ENCODE measurements at places on chromosomes 6 and 20.

GRCh38 chr6:72175916-72176315 is 289.6 kb downstream of the RIMS1 start:
- no peak for DNase-seq

GRCh38 chr20:39874049-39874893 is 814.8 kb downstream of the MAFB start:
- peak; percentile 69 for DNase-seq

DNA sequence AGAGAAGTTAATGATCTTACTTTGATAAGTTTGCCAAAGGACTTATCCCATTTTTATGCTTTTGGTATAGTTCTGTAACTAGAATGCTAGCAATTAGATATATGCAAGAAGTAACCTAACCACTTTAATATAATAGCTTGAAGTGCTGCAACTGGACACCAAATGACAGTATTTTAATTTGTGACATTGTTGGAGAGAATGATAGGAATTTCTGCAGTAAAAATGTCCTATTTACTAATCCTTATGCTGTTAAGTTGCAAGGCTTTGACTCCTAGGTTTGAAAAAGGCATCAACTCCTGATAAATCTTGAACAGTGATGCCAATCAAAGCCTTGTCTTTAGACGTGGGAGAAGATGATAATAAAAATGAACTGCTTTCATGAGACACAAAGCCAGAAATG is 726.0 kb upstream of the GJE1 start:
- DNase-seq: no peak

DNA sequence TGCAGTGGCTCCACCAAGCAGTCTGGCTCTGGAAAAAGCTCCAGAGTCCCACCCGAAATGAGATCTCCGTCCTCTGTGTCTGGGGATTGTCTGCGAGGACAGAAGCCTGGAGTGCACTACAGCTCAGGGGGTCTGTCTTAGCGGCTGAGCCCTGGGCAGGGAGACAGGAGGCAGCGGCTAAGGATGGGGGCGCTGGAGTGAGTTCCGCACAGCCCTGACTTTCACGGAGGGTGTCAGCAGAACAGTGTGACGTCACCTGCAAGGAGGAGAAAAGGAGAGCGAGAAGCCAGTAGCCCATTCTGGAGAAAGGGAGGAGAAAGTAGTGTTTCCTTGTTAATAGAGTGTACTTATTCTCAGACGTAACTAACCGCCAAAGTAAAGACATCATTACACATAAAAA is 97.6 kb downstream of the FAM50B start:
- DNase-seq: no peak

DNA sequence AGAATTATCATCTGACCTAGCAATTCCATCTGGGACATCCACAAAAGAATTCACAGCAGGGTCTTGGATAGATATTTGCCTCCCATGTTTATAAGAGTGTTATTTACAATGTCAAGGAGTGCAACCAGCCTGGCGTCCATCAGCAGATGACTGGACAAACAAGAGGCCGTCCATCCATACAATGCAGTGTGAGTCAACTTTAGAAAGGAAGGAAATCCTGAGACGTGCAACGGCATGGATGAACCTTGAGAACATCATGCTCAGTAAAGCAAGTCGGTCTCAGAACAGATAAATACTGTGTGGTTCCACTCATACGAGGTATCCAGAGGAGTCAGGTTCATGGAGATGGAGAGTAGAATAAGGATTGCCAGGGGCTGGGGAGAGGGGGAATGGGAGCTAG is 46.4 kb downstream of the FOXF2 start:
- DNase-seq: no peak

DNA sequence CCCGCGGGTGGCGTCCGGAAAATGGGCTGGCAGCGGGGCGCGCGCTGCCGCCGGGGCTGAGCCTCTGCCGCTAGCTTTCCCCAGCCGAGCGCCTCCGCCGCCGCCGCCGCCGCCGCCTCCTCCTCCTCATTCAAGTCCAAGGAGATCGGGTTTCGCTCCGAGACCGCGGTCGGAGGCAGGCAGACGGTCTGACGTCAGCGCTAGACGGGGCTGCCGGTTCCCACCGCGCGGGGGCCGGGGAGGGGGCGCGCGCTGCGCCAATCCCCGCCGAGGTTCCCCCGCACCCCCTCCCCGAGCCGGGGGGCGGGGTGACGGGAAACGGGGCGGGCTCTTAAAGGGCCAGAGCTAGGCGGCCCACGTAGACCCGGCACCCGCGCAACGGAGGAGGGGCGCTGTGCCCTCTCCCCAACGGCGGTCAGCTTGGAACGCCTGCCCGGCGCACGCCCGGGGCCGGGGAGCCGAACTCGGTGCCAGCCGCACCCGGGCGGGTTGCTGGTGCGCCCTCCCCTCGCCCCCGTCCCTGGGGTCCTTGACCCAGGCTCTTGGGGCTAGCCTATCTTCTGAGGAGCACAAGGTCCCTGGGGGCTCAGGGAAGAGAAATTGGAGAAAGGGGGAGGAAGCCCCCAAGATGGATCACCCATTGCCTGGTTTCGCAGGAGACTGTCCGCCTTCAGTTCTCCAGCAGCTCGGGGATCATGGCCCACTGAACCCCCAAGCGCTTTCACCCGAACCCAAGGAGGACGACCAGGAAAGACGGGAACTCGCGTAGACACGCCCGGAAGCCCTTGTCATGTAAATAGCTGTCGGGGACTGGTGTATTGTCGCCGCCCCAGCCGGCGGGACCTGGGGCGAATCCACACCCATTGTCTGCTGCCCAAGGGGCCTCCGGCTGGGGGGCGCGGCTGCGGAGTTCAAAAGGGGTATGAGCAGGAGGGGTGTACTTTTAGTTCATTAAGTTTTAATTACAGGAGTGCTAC is at the start of gene PMEPA1:
Gene PMEPA1, minus strand, starts transcription at position 193 of the 977 bp plus-strand sequence. CDS start 433 bp downstream, outside the sequence.
- peak; percentile 94 for DNase-seq

GRCh38 chr20:23873370-23874015 is 6.1 kb downstream of the CST5 start:
- DNase-seq: no peak

DNA sequence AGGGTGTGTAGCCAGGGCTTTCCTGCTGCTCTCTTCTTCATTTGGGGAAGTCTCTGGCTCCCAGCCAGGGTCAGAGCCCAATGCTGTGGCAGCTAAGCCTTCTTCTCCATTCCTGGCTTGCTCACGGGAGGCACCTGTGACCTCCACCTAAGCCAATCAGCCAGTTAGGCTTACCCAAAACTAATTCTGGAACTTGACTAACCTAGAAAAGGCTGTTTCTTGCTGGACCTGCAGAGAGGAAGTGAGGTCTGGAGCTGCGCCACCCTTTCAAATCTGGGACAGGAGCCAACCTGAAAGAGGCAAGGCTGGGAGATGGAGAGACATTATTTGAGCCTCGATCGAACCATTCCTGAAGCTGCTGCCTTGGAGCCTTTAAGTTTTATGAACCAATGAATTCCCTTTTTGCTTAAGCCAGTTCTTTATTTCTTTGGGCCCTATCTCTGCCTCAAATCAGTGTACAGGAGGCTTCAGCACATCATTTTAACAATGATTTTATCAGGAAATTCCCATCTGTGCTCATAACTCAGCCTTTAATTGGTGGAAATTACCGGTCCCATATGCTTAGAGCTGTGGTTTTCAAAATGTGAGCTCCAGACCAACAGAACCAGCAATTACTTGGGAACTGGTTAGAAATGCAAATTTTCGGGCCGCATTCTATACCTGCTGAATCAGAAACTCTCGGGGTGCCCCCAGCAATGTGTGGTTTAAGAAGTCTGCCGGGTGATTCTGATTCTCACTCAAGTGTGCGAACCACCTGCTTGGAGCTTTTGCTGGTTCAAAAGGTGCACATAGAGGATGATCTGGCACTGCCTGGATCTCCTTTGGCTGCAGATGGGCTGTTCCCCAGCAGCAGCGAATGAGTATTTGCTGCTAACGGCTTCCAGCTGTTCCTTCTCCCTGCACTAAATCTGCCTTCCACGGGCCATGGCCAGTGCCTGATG is 97.4 kb upstream of the RNF24 start:
- DNase-seq: peak; percentile 95

DNA sequence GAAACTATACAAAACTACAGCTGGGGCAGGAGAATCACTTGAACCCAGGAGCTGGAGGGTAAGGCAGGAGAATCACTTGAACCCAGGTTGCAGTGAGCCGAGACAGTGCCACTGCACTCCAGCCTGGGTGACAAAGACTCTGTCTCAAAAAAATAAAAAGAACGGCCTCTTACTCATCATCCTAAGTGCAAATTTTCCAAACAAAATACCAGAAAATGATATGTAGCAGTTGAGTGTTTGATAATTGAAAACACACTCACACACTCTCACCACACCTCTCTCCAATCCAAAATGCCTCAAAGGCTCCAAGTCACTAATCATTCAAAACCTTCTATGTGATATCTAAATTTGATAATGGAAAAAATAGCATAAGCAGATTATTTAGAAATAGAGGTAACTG is 198.6 kb upstream of the SHLD1 start:
- no peak for DNase-seq

- DNase-seq: peak; percentile 23
Measured at GRCh38 chr20:41411391-41411847, 44.8 kb upstream of the EMILIN3 start.

DNA sequence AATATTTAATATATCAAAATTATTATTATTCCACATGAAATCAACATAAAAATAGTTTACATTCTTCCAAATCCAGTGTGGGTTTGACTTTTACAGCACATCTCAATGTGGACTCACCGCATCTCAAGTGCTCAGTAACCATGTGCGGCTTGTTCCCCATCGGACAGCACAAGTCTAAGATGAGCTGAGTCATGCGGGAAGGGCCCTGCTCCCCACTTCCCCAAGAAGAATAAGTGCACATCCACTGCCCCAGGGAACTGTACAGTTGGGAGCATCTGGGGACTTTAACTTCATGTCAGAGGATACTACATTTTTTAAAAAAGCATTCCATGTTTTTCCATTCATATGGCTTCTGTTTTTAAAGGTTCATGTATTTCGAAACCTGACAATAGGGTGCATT is 325.6 kb downstream of the BTBD3 start:
- DNase-seq: no peak

DNA sequence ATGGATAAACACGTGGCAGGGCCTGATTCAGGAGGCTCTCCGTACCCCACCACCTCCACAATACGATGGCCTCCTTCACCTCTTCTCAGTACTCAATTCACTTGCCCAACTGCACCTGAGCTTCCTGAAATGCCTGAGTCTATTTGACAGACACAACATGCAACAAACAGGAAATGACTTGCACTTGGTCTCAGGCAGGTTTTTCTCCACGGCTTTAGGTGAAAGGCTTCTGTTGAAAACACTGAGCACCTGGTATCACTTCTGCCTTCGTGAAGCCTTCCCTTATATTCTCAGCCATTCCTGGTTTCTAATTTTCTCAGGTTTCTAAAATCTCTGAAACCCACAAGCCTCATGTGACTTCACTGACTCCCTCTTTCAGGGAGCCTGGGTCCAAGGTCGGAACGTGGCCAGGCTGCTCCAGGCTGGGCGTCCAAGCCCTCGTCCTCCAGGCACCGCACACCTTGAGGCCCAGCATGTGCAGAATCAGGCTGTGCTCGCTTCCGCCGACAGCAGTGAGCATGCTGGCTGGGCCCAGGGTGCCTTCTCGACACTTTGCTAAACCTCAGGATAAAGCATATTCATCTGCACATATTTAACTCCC is 34.7 kb downstream of the TAF4 start:
- DNase-seq: peak; percentile 87

DNA sequence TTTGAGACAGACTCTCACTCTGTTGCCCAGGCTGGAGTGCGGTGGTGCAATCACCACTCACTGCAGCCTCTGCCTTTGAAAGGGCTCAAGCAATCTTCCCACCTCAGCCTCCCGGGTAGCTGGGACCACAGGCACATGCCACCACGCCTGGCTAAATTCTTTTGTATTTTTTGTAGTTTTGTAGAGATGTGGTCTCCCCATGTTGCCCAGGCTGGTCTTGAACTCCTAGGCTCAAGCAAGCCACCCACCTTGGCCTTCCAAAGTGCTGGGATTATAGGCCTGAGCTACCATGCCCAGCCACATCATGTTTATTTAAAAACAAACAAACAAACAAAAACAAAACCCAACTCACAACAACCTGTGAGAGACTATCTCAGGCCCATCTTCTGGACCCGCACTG is 29.7 kb upstream of the APCDD1L start:
- no peak for DNase-seq

GRCh38 chr6:5619249-5619648 is 357.9 kb downstream of the FARS2 start:
- DNase-seq: no peak

GRCh38 chr6:137237413-137238170 is 18.4 kb upstream of the IFNGR1 start:
- DNase-seq: no peak

DNA sequence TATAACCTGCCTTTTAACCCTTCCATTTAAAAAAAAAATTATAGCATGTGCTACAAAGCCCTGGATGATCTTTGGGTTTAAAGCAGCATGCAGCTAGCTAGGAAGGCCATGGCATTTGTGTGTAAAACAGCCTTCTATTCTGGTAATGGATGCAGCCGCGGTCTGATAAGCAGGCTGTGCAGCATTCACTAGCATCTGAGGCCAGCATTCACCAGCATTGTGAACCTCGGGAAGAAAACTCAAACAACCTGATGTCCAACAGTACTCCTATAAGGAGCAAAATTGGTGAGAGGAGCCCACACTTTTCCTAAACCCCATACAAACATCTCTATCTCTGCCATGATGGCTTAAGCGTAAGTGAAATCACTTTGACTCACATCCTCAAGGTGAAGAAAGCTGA is 265.5 kb downstream of the PTPRT start:
- DNase-seq: no peak

GRCh38 chr20:63973636-63974401 is 4.1 kb upstream of the ZNF512B start:
- peak; percentile 87 for DNase-seq

DNA sequence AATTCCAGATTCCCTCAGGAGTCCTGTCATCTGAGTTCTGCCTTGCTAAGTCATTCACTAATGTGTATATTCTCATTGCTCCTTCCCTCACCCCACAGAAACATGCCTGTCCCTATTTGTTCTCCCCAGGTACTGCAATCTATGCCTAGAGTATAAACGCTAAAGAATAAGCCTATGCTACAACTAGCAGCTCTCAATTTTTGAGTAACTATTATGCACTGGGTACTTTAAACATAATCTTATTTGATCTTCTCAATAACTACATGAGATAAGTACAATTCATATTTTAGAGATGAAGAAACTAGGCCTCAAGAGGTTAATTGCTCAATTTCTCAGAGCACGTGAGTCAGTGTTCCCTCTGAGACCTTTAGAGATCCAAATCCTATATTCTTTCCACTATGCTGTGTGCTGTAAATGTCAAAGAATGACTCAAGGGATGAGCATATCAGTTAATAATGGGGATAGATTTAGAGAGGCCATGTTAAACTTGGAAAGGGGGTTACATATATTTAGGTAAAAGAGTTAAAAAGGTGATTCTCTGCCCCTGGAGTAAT is 423.8 kb upstream of the ADGRB3 start:
- no peak for DNase-seq

- DNase-seq: no peak
Measured at GRCh38 chr20:36579996-36580545, 6.7 kb downstream of the TGIF2 start.

Measured in RPMI8226 (cell line).